ENCODE measurements at places on chromosomes 6 and 20.

DNA sequence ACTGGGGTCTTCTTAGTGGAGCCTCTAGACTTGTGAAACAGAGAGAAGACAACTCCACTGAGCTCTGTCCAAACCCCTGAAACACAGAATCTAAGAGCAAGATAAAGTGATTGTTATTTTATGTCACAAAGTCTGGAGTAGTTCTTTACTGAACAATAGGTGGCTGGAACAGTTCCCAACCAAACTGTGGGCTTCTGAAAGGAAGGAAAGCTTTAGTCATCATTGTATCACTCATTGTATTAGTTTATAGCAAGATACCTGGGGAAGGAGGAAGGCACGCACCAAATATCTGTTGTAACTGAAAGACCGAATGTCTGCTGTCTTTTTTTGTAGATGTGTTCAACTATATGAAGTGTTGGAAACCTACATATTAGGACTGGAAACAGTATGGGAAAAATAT lies 284.9 kb upstream of the TBX18 start:
- DNase-seq: no peak

DNA sequence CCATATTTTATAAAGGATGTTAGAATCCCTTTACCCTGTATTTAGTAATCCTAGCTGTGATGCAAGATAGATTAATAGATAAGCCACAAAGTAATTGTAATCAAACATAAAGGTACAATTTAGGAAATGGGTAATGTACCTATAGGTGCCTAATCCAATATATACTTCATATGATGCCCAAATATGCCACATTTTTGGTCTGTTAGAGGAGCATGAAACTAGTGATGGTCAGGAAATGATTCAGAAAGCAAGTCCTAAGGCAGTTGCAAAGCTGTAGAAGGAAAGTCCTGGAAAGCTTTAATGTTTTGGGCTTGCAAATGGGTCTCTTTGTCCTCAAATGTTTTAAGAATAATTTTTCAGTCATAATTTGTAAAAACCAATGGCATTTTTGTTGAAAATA lies 76.6 kb upstream of the PTPRK start:
- no peak for DNase-seq

DNA sequence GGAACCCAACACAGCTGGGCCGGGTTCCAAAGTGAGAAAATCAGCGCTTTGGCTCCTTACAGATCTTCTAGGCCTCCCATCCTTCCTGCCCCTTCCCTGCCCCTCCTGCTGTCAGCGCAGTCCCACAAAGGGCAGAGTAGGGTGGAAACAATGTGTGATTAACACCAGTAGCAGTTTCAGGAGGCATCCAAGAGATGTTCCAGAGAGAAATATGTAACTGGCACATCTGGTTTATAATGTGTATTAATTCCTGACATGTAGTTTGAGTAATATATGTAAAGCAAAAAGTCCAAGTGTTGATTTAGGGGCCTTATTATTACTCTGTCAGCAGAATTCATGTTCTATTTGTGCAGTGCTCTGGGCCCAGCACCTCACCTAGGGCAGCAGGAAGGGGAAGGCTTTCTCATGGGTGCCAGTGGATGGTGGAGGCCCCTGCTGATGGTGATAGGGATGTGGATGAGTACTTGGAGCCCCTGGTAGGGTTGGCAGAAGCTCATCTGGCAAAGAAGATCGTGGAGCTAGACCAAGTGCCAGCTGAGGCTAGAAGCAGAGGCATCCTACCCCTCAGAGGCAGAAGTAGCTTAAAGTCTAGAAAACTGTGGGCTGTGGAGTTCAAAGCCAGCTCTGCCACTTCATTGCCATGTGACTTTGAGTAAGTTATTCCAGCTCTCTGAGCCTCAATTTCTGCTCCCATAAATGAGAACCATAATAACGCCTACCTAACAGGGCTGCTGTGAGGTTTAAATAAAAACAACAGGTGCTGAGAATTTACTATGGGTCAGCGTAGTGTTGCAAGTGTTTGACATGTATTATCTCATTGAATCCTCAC lies 22.4 kb upstream of the RALY start:
- DNase-seq: no peak

GRCh38 chr6:27669624-27670301 lies 196.9 kb upstream of the ZNF184 start:
- DNase-seq: no peak

DNA sequence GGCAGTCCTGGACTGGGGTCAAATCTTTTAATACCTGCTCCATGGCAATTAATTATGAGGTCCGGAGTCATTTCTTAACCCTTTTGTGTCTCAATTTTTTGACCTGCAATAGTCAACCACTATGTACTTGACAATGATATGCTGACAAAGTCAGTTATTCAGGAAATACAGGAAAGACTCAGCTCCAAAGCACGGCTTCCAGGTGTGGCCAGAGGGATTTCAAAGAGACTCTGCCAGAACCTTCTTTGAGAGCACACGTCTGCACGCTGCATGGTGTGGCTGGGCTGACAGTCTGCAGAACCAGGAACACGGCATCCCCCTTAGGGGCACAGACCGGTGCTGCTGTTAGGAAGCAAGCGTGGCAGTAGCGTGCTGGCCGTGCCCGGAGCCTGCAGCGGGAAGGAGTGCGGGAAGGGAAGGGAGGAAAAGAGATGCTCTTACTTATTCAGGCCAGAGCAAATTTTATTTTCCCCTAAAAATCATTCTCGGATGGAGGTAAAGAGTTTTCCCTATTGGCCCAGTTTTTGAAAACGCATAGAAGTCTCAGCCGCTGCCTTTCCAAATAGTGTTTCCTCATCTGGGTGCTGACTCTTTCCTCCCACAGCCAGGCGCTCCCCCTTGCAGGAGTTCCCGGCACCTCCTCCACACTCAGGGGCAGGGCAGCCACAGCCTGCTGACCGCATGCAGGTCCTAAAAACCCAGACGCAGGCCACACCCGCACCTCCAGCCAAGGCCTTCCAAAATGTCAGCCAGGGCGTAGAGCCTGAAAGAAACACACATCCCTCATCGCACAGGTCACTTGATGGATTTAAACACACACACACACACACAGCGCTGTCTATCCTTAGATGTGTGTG lies 187.4 kb upstream of the SNX9 start:
- no peak for DNase-seq
